Naive thymus-derived CD8-positive, alpha-beta T cell (primary cell): ENCODE measurements at places on chromosomes 3 and 15.

DNA sequence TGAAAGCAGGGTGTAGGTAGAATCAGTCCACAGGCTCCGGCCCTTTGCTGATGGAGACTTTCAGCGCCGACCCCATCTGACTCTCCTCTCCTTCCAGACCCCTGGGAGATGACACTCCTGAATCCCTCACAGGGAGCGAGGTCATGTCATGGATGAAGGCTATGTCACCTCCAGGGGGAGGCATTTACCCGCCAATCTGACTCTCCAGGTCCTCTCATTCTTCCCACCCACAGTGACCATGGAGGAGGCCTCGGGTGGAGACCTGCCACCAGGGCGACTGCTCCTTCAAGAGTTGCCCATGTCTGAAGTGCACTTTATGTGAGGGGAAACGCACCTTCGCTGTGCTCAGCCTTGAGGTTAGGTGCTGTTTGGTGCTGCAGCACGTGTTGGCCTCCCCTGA, 112.7 kb downstream of the KLF13 start:
- DNase-seq = no peak
- peak overlapping the region; percentile 100 for H3K27ac ChIP-seq
- H3K4me3 ChIP-seq = peak overlapping the region; percentile 60
- H3K27me3 ChIP-seq = no peaks in the 10 kb centered on the region
- H3K36me3 ChIP-seq = no peaks in the 10 kb centered on the region

DNA sequence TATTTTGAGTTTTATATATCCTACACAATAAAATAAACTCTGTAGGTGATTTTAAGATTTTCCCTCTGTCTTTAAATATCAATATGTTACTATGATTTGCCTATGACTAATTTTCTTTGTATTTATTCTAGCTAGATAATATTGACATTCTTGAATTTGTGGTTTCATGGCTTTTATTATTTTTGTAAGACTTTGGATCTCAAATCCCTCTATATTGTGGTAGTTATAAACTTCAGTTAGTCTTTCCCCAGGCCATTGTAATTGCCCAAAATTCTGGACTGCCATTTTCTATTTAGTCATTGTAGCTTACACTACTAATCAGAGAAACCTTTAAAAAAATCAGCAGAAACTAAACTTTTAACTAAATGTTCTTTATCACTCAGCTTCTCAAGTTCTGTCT, 1559.3 kb upstream of the GBE1 start:
- H3K27me3 ChIP-seq = no peaks in the 10 kb centered on the region
- no peak for DNase-seq
- no peaks in the 10 kb centered on the region for H3K36me3 ChIP-seq
- no peaks in the 10 kb centered on the region for H3K4me1 ChIP-seq
- no peak overlapping the region for H3K27ac ChIP-seq
- no peak overlapping the region for H3K4me3 ChIP-seq

DNA sequence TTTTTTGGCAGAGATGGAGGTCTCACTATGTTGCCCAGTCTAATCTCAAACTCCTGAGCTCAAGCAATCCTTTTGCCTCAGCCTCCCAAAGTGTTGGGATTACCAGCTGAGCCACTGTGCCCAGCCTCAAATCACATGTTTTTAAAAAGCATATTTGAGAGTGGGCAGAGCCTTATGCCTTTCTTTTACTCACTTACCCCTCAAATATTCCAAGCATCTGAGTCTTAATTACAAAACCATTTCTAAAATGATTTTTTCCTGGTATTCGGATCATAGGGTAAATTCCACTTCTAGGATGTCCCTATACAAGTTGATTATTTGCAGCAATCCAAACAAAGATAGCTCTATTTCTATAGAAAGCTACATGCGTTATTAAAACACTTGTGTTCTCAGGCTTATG, 106.1 kb downstream of the RFTN1 start:
- H3K27ac ChIP-seq = peak overlapping the region; percentile 77
- H3K36me3 ChIP-seq = peaks cover 39% of the 10 kb centered on the region
- peaks cover 12% of the 10 kb centered on the region for H3K4me1 ChIP-seq

- DNase-seq = no peak
- no peaks in the 10 kb centered on the region for H3K4me1 ChIP-seq
- H3K4me3 ChIP-seq = no peak overlapping the region
- H3K27ac ChIP-seq = no peak overlapping the region
Measured at GRCh38 chr3:77460326-77460725, 420.4 kb downstream of the ROBO2 start.

GRCh38 chr3:16487511-16488175, 25.9 kb downstream of the RFTN1 start:
- H3K36me3 ChIP-seq = peaks cover 25% of the 10 kb centered on the region
- no peak overlapping the region for H3K4me3 ChIP-seq
- H3K27me3 ChIP-seq = no peaks in the 10 kb centered on the region
- no peak overlapping the region for H3K27ac ChIP-seq

- no peaks in the 10 kb centered on the region for H3K36me3 ChIP-seq
- no peak overlapping the region for H3K4me3 ChIP-seq
- peaks cover 8% of the 10 kb centered on the region for H3K27me3 ChIP-seq
- H3K4me1 ChIP-seq = no peaks in the 10 kb centered on the region
- no peak overlapping the region for H3K27ac ChIP-seq
Measured at GRCh38 chr3:53806182-53807116, 39.8 kb downstream of the CHDH start.

DNA sequence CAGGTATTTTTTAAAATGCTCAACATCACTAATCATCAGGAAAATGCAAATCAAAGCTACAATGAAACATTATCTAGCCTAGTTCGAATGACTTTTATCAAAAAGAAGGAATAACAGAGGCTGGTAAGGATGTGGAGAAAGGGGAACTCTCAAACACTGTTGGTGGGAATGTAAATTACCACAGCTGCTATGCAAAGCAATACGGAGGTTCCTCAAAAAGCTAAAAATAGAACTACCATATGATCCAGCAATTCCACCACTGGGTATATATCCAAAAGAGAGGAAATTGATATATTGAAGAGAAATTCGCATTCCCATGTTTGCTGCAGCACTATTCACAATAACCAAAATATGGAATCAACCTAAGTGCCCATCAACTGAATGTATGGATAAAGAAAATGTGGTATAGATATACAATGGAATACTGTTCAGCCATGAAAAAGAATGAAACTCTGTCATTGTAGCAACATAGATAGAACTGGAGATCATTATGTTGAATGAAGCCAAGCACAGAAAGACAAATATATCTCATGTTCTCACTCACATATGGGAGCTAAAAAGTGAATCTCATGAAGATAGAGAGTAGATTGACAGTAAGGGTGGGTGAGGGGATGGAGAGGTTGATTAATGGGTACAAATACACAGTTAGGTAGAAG, 19.7 kb upstream of the CLN6 start:
- H3K36me3 ChIP-seq = peaks cover 8% of the 10 kb centered on the region
- no peak overlapping the region for H3K4me3 ChIP-seq
- peaks cover 4% of the 10 kb centered on the region for H3K27me3 ChIP-seq
- H3K27ac ChIP-seq = no peak overlapping the region
- DNase-seq = no peak

DNA sequence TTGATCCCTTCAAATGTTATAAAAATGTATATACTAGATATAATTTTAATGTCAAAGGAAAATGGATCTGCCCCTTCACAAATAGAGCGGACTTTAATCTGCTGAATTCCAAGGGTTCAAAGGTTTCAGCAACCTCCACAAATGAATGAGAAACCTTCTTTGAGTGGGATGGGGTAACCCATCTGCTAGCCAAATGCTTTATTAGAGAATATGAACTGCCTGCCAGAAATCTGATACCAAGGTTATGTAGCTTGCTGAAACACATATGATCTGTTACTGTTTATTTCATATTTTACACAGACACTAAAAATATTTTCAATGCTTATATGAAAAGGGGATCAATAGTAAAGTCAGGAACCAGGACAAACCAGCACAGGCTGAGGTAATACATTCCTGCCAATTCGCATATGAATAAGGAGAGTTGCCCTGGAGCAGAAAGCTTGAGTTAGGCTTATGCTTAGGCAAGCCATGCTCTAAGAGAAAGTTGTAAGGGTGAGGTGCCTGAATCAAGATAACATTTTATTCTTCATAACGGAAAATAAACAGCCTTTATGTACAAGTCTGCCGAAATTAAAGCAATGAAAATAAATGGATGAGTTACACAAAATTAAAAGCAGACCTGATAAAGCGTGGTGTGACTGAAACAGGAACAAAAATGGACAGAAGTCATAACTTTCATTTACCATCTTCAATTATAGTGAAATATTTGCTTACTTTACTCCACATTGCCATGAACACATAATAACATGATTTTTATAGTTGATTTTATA, 26.5 kb downstream of the PLOD2 start:
- no peaks in the 10 kb centered on the region for H3K36me3 ChIP-seq
- no peak overlapping the region for H3K4me3 ChIP-seq
- no peaks in the 10 kb centered on the region for H3K27me3 ChIP-seq
- no peaks in the 10 kb centered on the region for H3K4me1 ChIP-seq
- no peak overlapping the region for H3K27ac ChIP-seq
- DNase-seq = no peak

DNA sequence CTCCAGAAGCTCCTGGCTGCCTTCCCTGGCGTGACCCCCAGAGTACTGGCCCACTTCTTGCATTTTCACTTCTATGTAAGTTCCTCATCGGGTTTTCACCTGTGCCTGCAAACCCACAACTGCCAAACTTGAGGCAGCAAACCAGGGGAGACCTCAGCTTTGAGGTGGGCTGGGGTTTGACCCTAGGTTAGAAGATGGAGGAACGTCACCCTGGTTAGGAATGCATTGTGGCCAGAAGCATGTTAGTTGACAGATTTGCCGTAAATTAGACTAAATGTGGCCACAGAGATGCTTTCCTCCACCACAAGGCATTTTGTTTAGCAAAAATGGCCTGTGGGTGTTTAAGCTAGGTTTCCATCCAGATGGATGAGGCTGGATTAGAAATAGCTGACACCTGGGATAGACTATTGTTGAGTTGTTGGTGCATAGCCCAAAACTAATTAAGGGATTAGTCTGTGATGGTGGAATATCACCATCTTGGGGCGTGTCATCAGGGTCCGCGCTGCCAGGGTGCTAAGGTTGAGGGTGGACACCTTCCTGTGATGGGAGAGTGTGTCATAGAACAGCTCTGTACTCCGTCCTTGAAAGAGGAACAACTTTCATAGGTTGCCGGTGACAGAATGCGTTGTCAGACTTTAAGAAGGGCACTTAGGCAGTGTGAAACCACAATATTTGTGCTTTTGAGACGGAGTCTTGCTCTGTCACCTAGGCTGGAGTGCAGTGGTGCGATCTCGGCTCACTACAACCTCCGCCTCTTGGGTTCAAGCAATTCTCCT, 3.6 kb downstream of the NISCH start:
- no peak for DNase-seq
- H3K4me1 ChIP-seq = peaks cover 51% of the 10 kb centered on the region
- peak overlapping the region; percentile 69 for H3K27ac ChIP-seq
- no peaks in the 10 kb centered on the region for H3K36me3 ChIP-seq

DNA sequence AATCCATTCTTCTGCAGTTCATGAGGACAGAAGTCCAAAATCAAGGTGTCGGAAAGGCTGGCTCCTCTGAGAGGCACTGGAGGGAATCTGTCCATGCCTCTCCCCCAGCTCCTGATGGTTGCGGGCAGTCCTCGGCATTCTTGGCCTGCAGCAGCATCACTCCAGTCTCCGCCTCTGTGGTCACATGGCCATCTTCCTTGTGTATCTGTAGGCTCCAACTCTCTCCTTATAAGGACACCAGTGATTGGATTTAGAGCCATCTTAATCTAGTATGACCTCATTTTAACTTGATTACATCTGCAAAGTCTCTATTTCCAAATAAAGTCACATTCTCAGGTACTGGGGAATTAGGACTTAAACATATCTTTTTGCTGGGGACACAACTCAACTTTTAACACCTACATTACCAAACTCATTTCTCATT, 56.0 kb upstream of the FLNB start:
- peaks cover 3% of the 10 kb centered on the region for H3K27me3 ChIP-seq
- H3K27ac ChIP-seq = no peak overlapping the region
- H3K36me3 ChIP-seq = no peaks in the 10 kb centered on the region
- H3K4me1 ChIP-seq = no peaks in the 10 kb centered on the region
- DNase-seq = no peak
- no peak overlapping the region for H3K4me3 ChIP-seq

GRCh38 chr3:102106416-102107097, 257.2 kb downstream of the NFKBIZ start:
- DNase-seq = peak; percentile 61
- H3K4me3 ChIP-seq = peak overlapping the region; percentile 69
- H3K36me3 ChIP-seq = peaks cover 2% of the 10 kb centered on the region
- H3K4me1 ChIP-seq = peaks cover 10% of the 10 kb centered on the region
- no peaks in the 10 kb centered on the region for H3K27me3 ChIP-seq

DNA sequence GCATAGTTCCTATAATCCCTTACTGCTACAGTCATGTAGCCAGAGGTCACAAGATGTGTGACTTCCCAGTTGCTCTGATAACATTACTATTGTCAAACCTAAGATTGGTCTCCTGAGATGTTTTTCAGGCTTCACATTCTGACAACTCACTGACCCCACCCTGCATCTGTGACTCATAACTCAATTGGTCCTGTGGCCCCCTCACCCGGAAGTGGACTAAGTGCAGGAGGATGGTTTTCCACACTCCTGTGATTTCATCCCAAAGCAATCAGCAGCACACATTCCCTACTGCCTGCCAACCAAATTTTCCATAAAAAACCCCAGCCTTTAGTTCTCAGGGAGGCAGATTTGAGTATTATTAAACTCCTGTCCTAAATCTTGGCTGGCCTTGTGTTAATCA, 564.9 kb upstream of the ZNF385D start:
- no peak overlapping the region for H3K27ac ChIP-seq
- no peaks in the 10 kb centered on the region for H3K36me3 ChIP-seq
- no peaks in the 10 kb centered on the region for H3K4me1 ChIP-seq

GRCh38 chr3:149657926-149658743, at the start of gene WWTR1:
TSS of gene WWTR1 (minus strand) at chr3:149658025. CDS start at chr3:149657306, 719 bp downstream.
- peaks cover 58% of the 10 kb centered on the region for H3K27me3 ChIP-seq
- H3K27ac ChIP-seq = no peak within 1 kb of the TSS
- DNase-seq = no peak
- peaks cover 13% of the 10 kb centered on the region for H3K4me1 ChIP-seq
- H3K4me3 ChIP-seq = peak within 1 kb of the TSS; percentile 76
- H3K36me3 ChIP-seq = no peaks in the 10 kb centered on the region

GRCh38 chr3:52827441-52827840, 3.0 kb downstream of the ITIH4 start:
- DNase-seq = no peak
- H3K4me1 ChIP-seq = peaks cover 2% of the 10 kb centered on the region
- no peak overlapping the region for H3K4me3 ChIP-seq
- peaks cover 2% of the 10 kb centered on the region for H3K36me3 ChIP-seq

GRCh38 chr3:44130249-44130648, 111.4 kb upstream of the TOPAZ1 start:
- H3K4me3 ChIP-seq = no peak overlapping the region
- DNase-seq = no peak
- no peak overlapping the region for H3K27ac ChIP-seq
- no peaks in the 10 kb centered on the region for H3K36me3 ChIP-seq
- peaks cover 8% of the 10 kb centered on the region for H3K4me1 ChIP-seq

DNA sequence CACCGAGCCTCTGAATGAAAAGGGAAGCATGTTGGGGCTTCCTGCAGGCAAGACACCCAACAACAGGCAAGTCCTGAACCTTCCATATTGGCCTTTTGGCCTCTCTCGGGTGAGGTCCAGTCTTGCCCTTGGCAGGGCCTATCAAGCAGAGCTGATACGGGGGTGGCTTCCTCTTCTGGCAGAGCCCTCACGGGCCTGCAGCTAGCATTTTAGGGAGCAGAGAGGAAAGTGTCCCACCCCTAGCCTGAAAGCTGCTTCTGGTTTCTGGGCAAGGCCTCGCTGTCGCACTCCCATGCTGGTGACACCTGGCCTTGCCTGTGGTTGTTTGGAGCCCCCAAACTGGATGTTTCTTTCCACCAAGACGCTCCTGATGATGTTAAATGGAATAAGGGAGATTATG, 31.8 kb upstream of the CTSH start:
- H3K27ac ChIP-seq = no peak overlapping the region
- H3K36me3 ChIP-seq = no peaks in the 10 kb centered on the region
- H3K4me3 ChIP-seq = no peak overlapping the region
- H3K4me1 ChIP-seq = no peaks in the 10 kb centered on the region
